Effector memory CD4-positive, alpha-beta T cell (primary cell): ENCODE measurements at places on chromosomes 1 and 21.

GRCh38 chr1:242828828-242829227, 304.3 kb upstream of the PLD5 start:
- DNase-seq, result no peak

DNA sequence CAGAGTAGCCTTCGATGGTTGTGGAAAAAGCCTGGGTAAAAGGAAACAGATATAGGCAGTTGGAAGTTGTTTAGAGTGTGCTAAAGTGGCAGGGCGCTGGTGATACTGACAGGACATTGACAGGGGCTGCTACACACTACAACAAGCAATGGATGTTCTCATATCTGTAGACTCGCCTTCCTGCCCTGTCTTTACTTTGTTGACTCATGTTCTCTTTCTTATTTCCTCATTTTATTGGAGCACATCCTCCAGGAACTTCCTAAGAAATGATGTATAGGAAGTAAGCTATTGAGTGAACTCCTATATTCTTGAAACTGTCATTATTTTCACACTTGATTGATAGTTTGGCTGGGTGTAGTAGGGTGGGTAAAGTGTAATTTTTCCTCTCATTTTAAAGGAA, 51.0 kb downstream of the C4BPA start:
- no peak for DNase-seq

DNA sequence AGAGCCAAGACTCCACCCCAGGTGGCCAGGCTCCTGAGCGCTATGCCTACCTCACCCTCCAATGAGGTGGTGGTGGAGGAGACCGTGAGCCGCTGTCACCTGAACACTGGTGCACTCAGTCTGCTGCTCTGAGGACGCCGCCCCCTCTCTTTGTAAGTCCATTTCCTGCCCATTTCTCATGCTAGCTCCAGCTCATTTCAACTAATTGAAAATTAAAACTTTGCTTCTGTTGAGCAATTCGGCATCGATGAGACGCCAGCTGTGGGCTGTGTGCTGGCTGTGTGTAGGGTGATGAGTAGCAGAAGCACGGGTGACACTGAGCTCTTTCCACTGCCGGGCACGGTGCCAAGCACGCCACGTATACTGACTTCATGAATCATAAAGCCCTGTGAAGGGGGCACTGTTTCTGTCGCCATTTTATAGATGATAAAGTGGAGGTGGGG, 11.2 kb downstream of the TNFRSF1B start:
- DNase-seq, result peak; percentile 89

GRCh38 chr1:31793086-31793485, 22.7 kb downstream of the SPOCD1 start:
- DNase-seq, result no peak

GRCh38 chr1:90579212-90579802, 137.8 kb downstream of the BARHL2 start:
- no peak for DNase-seq
